ENCODE measurements at places on chromosomes 2 and 18.

DNA sequence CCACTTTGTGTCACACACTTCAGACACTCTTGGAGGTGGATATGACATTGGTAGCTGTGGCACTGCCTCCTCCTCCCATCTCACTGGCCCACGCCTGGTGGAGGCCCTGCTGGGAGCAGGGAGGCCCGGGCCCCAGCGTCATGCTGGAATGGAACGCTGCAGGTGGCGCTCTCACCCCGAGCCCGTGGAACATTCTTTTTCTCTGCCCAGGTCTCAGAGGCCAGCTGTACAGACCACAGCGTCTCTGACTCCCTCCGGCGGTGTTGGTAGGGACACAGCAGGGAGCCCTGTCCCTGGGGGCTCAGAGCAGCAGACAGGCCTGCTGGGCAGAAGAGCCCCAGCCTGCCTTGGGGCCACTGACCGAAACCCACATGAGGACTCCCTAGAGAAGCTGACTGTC is 218.1 kb downstream of the TWIST2 start:
- no peak for DNase-seq

- no peak for DNase-seq
These were observed 80.7 kb downstream of the L3MBTL4 start for GRCh38 chr18:6333981-6334380.

GRCh38 chr2:48715042-48715899 is 40.3 kb downstream of the LHCGR start:
- DNase-seq, result no peak

- DNase-seq, result no peak
These were observed 172.1 kb upstream of the ITGA4 start for GRCh38 chr2:181285116-181285515.

GRCh38 chr2:119488245-119489214 is 35.8 kb downstream of the SCTR start:
- DNase-seq, result no peak

GRCh38 chr18:32461709-32462272 is 8.9 kb downstream of the GAREM1 start:
- no peak for DNase-seq

- DNase-seq, result no peak
These were observed 8.2 kb upstream of the NFE2L2 start for GRCh38 chr2:177272765-177273164.

GRCh38 chr2:185372188-185372587 is 366.4 kb upstream of the FSIP2 start:
- no peak for DNase-seq

DNA sequence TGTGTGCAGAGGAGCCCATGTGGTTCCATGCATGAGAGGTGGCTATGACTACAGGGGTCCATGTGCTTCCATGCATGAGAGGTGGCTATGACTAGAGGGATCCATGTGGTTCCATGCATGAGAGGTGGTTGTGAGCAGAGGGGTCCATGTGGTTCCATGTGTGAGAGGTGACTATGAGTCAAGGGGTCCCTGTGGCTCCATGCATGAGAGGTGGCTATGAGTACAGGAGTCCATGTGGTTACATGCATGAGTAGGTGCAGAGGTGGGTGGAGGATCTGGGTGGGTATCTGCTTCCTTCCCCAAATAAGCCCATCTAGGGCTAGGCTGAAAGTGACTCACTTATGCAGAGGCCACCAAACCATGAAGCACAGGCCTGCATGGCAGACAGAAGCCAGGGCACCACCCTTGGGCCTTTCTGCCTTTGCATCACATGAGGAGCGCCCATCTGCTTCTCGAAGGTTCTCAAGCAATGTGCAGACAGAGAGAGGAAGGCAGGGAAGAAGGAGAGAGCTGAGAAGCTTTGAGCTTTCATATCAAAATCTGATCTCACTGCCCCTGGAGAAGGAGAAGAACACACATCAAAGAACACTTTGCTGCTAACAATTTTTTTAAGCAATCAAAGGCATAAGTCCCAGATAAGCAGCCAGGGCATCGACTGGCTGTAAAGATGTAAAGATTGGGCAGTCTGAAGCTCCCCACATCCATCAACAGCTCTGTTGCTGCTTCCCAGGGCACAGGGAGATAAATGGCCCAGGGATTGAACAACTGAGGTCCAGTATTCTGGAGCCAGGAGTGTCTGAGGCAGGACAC is 137.6 kb downstream of the TNS1 start:
- DNase-seq, result no peak

DNA sequence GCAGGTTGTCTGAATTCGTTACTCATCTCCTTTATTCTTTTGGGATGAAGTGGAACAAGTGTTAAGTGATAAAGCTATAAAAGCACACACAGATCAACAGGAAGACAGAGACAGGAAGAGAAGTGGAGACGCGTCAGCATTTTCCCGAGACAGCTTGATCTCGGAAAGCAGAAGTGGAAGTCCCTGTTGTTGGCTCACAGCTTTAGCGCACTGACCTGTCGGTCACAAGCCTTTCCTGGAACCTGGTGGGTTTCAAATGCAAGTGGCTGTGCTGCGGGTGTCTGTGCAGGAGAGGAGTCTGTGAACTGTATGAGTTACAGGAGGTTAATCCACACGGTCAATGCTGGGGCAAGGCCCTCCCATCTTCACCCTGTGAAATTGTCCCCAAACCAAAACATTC is 116.6 kb upstream of the PELI1 start:
- no peak for DNase-seq

DNA sequence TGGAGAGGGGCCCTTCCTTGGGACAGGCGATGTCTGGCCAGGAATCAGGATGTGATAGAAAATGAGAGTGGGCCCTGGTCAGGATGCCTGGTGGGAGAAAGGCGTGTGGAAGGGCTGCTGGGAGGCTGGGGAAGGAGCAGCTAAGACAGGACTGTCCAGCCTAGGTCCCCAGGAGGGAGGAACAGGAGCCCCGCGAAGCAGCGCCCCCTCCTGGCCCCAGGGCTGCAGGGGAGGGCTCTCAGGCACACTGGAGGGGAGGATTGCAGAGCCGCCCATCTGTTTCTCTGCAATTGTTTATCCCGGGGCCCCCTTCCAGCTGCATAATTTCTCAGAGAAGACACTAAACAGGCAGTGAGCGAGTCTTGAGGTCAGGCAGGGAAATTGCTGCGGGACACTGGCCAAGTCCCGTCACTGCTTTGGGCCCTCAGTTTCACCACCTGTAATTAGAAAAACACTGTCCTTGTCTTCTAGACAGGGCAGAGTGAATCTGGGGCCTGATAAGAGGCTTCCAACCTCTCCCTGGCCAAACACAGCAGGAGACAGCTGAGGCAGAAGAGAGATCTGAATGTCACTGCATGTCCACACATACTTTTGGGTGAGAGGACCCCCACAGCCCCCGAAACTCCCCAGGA is 3.9 kb upstream of the NPPC start:
- DNase-seq, result no peak

GRCh38 chr18:3358310-3358709 is 91.7 kb upstream of the TGIF1 start:
- DNase-seq, result no peak

- no peak for DNase-seq
These were observed 43.3 kb upstream of the AAK1 start for GRCh38 chr2:69686813-69687212.

- no peak for DNase-seq
These were observed 175.2 kb downstream of the NYAP2 start for GRCh38 chr2:225574582-225575138.

Measured in stimulated activated CD8-positive, alpha-beta memory T cell treated with anti-CD3 and anti-CD28 coated beads, Interleukin-4, amount 100 ng/mL, for 4 hours (primary cell).